ENCODE measurements at places on chromosomes 7 and 10. TPM values are rescaled to one million over a fixed set of nuclear protein-coding genes. Genes with fewer than 3 reads are reported as not detected.

Gene AEBP1
- total RNA-seq, result 26.9 TPM

Gene HMX3
- not detected for total RNA-seq

- DNase-seq, result no peak
These were observed 64.9 kb upstream of the TAS2R16 start for GRCh38 chr7:123060446-123060845.

Gene PGAM2
- 0.64 TPM for total RNA-seq

DNA sequence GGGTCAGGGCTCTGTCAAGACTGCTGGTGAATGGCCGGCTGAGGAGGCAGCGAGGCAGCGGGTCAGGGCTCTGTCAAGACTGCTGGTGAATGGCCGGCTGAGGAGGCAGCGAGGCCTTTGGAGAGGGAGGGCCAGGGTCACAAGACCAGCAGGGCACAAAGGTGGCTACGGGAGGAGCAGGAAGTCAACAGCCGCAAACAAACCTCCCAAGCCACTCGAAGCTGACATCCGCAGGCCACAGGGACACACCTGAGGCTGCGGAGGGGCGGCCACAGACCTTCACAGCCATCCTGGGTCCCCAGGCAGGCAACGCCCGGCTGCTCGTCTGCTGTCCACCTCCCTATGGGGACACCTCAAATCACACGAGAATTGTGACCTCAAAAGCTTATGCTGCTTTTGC, 8.9 kb upstream of the GPER1 start:
- no peak for DNase-seq

Gene ITGB8
- total RNA-seq, result 0.02 TPM

Gene NPC1L1
- total RNA-seq, result 0.14 TPM

Gene FASTK
- 62.0 TPM for total RNA-seq

DNA sequence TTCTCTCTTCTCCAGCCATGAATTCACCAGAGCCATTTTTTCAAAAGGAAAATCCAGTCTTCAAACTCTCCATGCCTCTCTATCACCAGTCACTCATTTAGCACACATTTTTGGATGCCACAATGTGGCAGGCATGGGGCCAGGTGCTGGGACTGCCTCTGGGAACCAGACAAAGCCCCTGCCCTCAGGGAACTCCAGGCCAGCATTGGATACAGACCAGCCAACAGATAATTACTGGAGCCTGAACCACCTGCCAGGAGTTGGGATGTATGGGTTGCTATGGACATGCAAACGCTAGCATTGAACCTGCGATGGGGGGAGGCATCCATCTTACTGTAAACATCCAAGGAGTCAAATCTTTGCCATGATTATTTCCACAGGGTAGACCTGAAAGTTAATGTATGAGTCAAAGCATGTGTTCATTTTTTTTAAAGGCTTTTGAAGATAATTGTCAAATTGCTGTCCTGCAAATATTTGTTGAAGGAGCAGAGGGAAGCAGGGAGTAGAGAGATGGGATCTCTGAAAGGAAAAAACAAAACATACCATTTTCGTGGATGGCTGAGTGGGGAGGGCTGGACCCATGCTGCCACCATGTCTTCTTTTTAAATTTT, 43.2 kb downstream of the SRRM3 start:
- DNase-seq, result no peak

DNA sequence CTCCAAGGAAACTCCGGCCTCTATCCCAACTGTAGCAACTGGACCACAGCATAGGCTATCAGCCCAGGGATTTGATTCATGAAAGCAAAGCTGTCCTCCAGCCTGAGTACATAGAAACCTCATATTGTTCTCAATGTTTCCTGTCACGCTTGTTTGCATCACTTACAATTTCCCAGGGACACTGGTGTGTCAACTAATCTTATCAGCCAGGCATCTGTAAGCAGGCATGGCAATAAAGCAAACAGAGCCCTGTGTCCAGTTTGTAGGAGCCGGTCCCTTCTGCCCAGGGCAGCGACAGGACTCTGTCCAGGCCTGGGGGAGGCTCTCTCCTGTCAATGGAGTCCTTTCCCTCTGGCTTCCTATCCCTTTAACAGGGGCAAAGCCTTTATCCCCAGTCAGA, 23.0 kb upstream of the CDHR3 start:
- DNase-seq, result no peak

- no peak for DNase-seq
These were observed 63.3 kb upstream of the PAPSS2 start for GRCh38 chr10:87596351-87596750.

Gene TYW1B
- total RNA-seq, result 2.8 TPM

Gene GBX1
- 0.31 TPM for total RNA-seq

GRCh38 chr7:30143748-30144251, 9.0 kb downstream of the MTURN start:
- no peak for DNase-seq

GRCh38 chr7:156650042-156650441, 9.5 kb downstream of the RNF32 start:
- DNase-seq, result no peak

GRCh38 chr7:20329389-20330238, 1.1 kb upstream of the ITGB8 start:
- DNase-seq, result peak; percentile 21

DNA sequence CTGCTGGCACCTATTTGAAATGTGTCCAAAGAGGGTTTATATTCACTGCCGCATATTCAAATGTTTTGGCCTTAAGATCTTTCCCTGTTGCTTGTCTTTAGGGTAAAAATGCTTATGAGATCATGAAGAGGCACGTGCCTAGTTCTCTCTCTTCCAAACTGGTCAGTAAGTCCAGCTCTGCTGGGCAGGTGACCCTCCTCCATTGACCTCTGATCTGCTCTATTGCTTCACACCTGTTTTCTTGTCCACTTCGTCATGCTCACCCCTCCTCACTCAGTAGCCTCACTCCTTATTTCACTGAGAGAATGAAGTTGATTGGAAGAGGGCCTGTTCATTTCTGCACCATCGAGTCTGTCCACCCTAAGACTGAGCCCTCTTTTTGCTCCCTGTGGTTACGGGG, 140.5 kb upstream of the COBL start:
- DNase-seq, result no peak

- no peak for DNase-seq
These were observed 81.9 kb upstream of the CAPZA2 start for GRCh38 chr7:116780521-116780920.

Gene PPP1R17
- not detected for total RNA-seq

GRCh38 chr10:110857265-110858171, 14.2 kb upstream of the PDCD4 start:
- no peak for DNase-seq

DNA sequence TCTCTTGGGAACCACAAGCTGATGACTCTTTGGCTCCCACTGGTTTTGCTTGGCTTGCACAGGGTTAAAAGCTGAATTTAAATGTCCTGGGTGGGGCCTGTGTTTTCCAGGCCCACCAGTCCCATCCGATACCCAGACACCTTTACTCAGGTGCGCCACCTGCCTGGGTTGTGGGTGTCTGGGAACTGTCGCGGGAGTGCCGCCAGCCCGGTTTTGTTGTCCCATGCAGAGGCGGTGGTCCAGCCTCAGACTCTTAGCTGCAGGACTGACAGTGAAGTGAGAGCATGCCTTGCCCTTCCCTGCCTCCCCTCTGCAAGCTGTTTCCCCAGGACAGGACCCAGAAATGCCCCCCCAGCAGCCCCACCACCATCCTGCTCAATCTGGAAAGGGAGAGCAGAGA, 255.6 kb upstream of the ZNF32 start:
- DNase-seq, result no peak

DNA sequence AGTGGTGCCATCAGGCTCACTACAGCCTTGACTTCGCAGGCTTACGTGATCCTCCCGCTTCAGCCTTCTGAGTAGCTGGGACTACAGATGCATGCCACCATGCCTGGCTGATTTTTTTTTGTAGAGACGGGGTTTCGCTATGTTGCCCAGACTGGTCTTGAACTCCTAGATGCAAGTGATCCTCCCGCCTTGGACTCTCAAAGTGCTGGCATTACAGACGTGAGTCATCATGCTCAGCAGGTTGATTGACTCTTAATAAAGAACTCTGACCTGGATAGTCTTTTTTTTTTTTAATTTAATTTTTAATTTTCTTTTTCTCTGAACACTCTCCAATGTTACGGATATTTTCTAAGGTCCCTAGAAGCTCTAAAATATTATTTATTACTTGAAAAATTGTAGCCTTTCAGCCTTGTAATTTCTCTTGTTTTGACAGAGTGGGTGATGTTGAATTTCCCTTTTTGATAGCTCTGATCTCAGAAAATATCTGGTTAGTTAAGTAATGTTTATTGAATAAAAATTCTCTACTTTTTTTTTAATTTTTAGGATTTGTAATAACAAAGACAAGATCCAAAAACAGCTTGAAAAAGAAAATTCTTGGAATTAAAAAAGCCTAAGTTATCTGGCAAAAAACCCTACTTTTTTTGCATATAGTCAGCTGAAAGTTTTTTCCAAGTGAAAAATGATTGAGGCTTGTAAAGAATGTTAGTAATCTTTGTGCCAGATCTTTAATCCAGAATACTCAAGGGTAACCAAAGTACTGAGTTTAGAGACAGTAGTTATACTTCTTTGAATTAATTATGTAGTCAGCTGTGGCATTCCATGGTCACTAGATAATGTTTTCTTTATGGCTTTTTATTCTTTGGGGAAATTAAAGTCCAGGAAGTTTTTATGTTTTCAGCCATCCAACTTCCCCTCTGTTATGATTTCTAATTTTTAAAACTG, 26.7 kb downstream of the TBC1D12 start:
- no peak for DNase-seq

Gene DMBT1
- total RNA-seq, result not detected

DNA sequence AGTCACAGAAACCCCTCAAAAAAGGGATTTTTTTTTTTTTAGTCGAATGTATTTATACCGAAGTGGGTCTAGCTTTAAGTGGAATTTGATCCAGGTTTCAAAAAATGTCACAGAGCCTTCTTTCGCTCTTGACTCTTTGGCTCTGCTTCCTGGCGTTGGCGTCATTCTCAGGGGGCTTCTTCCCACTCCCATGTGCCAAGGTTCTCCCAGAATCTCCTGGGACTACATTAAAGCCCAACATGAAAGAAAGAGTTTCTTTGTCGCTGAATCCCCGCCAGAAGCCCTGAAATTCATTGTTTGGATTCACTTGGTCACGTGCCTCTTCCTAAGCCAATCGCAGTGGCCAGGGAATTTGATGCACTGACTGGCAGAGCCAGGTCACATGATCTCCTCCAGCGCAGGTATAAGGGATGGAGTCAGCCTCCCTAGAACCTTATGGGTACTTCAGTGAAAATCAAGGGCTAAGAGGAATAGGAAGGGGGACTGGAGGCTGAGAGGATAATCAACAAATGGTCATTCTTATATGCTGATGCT, 101.2 kb downstream of the RPS24 start:
- DNase-seq, result no peak

DNA sequence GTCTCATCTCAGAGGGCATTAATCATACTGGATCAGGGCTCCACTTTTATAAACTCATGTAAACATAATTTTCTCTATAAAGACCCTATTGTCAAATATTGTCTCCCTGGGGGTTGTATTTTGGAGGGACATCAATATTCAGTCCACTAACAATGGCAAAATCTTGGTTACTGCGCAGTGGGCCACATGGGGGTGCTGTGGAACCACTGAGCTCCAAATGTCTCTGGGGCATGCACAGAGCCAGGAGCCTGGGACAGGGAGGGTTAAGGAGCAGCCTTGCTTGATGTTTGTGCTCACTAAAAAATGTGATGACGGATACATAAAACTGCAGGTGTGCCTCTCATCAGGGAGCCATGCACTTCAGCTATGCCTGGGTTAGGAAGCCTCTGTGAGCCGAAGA, 62.1 kb upstream of the PRSS58 start:
- DNase-seq, result peak; percentile 45

DNA sequence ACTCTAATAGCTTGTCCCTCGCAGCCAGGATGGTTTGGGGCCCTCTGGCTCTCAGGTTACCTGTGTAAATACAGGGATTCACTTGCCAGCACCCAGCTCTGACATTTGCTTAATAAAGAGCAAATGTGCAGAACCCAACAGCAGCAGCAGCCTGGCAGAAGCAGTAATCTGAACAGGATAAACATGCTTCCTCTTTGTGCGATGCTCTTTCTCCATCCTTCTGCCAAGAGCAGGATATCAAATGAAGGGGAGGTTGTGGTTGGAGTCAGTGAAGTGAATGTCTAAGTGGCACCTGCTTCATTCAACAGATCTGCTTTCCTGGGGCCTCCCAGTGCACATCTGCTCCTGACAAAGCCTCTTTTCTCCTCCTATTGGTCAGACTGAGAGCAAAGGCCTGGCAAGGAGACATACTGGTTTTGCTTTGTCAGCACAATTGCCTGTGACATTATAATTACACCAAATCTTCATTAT, 130.3 kb downstream of the NRF1 start:
- no peak for DNase-seq

DNA sequence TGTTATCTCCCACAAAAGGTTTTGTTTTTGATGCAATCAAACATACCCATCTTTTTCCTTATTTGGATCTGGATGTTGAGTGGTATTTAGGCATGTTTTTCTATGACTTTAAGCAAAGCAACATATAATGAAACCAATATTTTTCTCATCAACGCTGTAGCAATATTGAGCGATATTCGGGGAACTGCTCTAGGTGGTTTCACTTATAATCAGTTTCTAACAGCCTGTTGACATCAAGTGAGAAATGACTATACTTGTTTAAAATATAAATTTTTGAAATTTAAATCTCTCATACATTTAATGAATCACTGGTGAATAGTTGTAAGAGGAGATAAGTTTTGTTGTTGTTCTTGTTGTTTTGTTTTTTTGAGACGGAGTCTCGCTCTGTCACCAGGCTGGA, 52.8 kb upstream of the CCAR1 start:
- no peak for DNase-seq

DNA sequence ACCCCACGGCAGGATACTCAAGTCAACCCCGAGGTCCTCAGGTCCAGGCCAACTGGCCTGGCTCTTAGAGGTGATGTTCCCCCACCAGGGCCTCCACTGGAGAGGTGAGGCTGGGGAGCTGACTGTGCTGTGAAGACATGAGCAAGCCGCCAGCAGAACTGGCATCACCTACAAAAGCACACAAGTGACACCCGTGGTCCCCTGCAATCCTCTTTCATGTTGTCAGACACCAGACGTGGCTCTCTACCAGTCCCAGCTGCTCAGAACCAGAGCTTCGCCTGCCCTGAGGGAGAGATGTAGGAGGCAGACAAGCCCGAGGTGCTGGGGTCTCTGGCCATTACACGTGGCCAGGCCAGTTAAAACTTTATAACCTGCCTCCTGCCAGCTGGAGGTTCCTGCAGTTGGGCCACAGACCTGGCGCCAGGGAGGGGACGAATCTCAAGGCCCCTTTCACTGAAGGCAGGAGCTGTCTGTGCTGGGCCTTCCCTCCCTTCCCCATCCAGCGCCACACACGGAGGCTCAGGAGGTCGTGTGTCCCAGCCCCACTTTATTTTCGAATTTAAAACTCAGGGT, 2.2 kb downstream of the COMTD1 start:
- no peak for DNase-seq

GRCh38 chr10:100632027-100632426, 96.3 kb downstream of the HIF1AN start:
- DNase-seq, result no peak

Data from activated naive CD4-positive, alpha-beta T cell treated with anti-CD3 and anti-CD28 coated beads, Interleukin-2, amount 50 U/mL, for 72 hours (primary cell).